ENCODE measurements at places on chromosomes 4 and X.
A peak's percentile ranks its signal among the peaks of the same experiment; 100 is the strongest.

- DNase-seq = no peak
Observed at GRCh38 chr4:186537843-186538521, 17.4 kb downstream of the MTNR1A start.

- DNase-seq = no peak
Observed at GRCh38 chrX:6778544-6779503, 243.9 kb upstream of the VCX3A start.

- no peak for DNase-seq
Observed at GRCh38 chrX:119427024-119427794, 28.1 kb downstream of the SLC25A43 start.

- no peak for DNase-seq
Observed at GRCh38 chr4:139501927-139502899, 48.3 kb downstream of the RAB33B start.

DNA sequence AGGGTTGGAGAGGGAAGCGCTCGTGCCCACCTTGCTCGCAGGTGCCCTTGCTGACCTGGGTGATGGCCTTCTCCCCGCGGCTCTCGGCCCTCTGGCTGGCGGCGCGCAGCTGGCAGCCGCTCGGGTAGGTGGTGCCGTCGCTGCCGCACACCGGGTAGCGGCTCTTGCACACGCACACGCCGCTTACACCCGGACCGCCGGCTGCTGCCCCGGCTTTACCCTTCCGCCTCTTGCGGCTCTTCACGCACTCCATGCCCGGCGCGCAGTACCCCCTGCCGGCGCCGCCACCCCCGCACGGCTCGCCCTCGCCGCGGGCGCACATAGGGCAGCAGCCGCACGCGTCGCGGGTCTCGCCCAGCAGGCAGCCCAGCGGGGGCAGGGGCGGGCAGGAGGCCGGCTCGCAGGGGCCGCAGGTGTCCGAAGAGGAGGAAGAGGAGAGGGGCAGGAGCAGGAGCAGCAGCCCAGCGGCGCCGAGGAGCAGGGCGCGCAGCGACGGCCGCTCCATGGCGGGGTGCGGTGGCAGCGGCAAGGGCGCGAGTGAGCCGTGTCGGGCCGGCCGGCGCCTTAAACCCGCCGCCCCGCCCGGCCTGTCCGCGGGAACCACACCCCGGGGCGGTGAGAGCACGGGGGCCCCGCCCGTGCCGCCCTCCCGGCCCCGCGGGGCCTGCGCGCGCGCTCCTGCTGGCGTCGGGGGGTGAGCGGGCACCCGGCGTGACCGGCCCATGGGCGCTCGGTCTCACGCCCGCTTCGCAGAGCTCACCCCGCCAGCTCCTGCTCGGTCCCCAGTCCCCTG, at the start of gene IGFBP7:
Gene IGFBP7 (minus strand): TSS at position 539 of the 793 bp plus-strand sequence. CDS start 34 bp downstream, at position 505.
- DNase-seq = no peak

- DNase-seq = no peak
Observed at GRCh38 chr4:26094911-26095310, 180.9 kb downstream of the SMIM20 start.

- DNase-seq = no peak
Observed at GRCh38 chr4:8353158-8353669, 83.7 kb downstream of the HTRA3 start.

DNA sequence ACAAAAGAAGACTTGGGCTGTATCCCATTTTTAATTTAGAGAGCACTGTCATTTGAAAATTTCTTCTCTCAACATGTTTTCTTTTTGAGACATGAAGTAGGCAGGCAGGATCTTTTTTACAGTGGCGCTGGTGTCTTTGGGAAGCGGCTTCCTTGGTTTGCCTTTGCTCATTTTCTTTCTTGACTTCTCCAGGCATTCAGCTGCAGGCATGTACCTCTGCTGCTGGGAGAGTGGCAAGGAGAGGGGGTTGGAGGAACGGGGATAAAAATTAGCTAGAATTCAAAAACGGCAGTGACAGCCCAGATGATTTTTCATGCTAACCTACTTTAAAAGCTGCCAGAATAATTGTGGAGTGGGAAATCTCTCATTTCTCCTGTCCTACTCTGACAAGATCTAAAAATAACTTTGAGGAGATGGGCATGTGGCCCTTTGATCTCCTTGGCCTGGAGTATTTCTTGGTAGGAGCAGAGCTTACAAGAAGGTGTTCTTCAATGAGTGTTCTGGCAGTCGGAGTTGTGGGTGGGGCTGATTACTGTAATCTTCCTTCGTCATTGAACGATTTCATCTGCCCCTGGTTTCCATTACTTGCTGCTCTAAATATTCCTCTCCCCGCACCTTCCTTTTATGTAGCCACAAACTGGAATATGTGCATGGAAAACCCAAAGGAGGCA, 54.8 kb downstream of the TBL1X start:
- DNase-seq = no peak

DNA sequence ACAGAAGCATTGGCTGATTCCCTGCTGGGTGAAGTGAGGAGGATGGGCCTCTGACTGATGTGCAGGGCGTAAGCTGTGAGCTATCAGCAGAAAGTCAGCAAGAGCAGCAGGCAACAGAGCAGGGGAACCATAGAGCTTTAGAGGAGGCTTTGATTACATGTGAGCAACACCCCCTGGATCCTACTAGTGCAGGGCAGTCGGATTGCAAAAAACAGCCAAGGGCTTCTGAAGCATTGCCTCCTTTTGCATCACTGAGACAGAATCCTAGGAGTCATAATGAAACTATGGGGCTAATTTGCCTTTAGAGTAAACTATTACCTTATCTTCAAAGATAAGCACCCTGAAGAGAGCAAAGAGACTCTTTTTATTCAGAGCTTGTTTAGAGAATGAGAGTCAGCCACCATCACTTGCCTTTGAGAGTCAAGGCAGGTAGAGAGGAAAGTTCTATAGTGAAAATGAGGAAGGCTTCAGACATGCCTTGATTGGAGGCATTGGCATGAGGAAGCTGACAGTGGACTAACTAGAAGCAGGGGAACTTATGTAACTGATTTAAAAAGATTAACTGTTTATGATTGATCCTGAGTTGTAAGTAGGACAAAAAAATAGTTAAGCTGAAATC, 420.3 kb downstream of the PDHA2 start:
- DNase-seq = no peak

- no peak for DNase-seq
Observed at GRCh38 chr4:73860181-73860580, 7.1 kb downstream of the PF4V1 start.

DNA sequence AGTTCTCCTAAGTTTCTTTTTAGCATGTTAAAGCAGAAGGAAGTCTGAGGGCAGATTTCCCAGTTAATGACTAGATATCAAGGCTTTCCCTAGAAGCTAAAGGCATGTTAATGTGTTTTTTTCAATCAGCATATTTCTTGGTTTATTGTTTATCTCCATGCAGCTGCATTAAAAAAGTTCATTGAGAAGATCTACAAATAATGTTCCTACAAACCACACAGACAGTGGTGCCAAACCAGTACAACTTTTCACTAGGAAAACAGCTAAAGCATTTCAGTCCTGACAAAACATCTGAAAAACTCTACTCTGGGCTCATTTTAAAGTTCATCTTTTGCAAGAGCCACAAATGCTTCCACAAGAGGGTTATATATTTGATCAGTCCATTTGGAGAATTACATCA, 320.0 kb downstream of the ADGRL3 start:
- DNase-seq = no peak

DNA sequence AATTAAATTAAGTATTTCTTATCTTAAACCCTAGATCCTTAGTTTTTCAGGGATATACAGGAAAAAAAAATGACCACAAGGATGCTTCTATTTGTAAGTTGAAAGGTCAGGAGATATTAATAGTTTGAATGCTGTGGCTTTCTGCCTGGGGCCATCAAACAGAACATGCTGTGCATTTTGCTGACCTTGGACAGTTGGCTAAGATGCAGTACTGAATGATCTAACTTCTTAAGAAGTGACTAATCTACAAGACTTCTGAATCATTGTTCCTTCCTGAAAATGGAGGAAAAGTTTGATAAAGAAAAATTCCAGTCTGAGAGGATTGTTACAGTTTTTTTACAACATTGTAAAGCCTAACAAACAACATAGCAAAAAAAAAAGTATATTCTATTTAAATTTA, 237.8 kb upstream of the JADE1 start:
- peak; percentile 71 for DNase-seq

- DNase-seq = no peak
Observed at GRCh38 chr4:153402366-153402765, 57.9 kb downstream of the MND1 start.

- no peak for DNase-seq
Observed at GRCh38 chr4:160450876-160451275, 1348.0 kb downstream of the RAPGEF2 start.

GRCh38 chrX:48523682-48524081, 2.1 kb downstream of the EBP start:
- no peak for DNase-seq

DNA sequence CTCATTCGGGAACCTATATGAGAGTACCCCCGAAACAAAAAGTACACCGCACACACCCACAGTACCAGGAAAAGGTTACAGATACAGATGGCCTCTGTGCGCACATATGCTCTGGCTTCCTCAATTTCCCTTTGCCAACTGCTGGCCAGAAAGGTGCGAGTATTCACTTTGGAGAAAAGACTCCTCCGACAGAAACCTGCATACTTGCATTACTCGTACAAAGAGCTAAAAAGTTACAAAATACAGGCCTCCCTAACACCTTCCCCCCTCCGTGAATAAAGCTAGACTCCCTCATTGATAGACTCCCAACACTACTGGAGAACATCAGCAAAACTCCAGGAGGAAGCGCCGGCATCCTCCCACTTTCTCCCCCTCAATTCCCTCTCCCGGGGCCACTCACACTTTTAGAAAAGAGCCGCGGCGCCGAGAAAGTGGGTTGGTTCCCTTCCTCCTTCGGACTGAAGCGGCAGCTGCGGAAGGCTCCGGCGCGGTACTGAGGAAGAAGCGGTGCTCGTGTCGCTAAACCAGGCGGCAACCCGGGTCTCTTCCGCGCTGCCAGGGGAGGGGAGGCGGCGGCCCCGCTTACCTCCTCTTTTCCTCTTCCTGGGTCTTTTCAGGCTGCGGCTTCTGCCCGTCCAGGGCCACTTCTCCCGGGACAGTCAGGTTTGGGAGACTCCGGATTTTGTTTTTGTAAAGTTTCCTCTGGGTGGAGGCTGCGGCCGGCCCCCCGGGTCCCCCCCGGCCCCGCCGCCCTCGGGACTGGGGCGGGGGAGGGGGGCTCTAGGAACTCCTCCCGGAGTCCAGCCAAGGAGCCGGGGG, 1.1 kb downstream of the FBXW7 start:
- no peak for DNase-seq

GRCh38 chr4:182925298-182925757, 8.1 kb upstream of the DCTD start:
- peak; percentile 49 for DNase-seq

GRCh38 chr4:1869530-1870327, 1.5 kb upstream of the NSD2 start:
- no peak for DNase-seq

DNA sequence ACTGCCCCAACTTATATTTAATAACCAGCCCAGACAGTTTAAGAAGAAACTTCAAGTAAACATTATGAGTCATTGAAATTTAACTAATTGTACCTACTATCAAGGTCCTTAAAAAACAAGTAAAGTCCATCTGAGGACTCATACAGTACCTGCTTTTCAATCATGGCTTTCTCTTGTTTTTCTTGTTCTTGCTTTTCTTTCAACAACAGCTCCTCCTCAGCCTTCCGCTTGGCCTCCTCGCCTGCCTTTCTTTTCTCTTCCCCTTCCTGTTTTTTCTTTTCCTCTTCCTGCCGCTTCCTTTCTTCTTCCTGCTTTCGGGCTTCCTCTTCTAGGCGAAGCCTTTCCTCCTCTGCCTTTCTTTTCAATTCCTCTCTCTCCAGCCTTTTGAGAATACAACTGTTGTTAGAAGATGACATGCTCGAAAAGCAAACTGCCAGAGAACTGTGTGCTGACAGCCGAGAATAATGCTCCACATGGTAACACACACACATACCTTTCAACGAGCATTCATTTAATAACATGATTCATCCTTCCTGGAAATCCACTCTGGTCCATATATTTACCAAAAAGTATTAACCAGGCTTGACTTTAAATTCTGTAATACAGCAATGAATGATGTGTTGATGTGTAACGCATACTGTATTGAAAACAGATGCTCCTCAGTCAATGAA, 25.2 kb upstream of the BCLAF3 start:
- DNase-seq = no peak

GRCh38 chr4:5773271-5773555, 62.2 kb downstream of the EVC start:
- peak; percentile 98 for DNase-seq

DNA sequence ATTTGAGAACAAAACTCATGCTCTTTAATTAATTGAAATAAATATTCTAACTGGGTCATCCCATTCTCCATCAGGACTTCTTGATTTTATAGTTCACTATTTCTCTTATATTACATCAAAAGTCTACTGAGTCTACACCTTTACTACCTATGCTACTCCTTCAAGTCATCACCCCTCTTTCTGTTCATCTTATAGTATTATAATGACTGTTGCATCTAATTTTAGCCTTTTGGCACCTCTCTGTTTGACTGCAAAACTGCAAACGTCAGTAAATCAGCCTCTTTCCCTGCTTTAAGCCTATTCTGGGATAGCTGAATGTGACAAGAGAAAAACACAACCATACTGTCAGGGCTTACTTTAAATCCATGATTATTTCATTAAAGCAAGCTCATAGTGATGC, 639.1 kb downstream of the GABRG1 start:
- no peak for DNase-seq

DNA sequence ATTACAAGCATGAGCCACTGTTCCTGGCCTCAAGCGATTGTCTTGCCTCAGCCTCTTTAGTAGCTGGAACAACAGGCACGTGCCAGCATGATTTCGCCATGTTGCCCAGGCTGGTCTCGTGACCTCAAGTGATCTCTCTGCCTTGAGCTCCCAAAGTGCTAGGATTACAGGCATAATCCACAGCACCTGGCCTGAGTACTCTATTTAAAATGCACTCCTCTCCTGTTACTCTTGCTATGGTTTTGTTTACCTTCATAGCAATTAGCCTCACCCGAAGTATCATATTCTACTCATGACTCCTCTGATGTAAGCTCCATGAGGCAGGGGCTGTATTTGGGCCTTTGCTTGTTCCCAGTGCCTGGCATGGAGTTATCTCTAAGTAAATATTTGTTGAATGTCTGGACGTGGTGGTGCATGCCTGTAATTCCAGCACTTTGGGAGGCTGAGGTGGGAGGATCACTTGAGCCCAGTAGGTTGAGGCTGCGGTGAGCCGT, 92.5 kb upstream of the SLC34A2 start:
- peak; percentile 40 for DNase-seq

- DNase-seq = no peak
Observed at GRCh38 chr4:68953056-68953596, 1.5 kb upstream of the UGT2A3 start.

GRCh38 chr4:156781852-156782251, 189.7 kb downstream of the PDGFC start:
- DNase-seq = no peak

- DNase-seq = no peak
Observed at GRCh38 chr4:80459918-80460473, 124.5 kb downstream of the CFAP299 start.

GRCh38 chr4:38455092-38455862, 208.7 kb upstream of the KLF3 start:
- DNase-seq = no peak

- DNase-seq = no peak
Observed at GRCh38 chrX:71679575-71680207, 12.3 kb downstream of the LOC101059915 start.

All from foreskin keratinocyte (primary cell).